Stimulated activated CD8-positive, alpha-beta memory T cell treated with anti-CD3 and anti-CD28 coated beads, Interleukin-15, amount 100 ng/mL, for 24 hours (primary cell): ENCODE measurements at places on chromosomes 6 and 20.

DNA sequence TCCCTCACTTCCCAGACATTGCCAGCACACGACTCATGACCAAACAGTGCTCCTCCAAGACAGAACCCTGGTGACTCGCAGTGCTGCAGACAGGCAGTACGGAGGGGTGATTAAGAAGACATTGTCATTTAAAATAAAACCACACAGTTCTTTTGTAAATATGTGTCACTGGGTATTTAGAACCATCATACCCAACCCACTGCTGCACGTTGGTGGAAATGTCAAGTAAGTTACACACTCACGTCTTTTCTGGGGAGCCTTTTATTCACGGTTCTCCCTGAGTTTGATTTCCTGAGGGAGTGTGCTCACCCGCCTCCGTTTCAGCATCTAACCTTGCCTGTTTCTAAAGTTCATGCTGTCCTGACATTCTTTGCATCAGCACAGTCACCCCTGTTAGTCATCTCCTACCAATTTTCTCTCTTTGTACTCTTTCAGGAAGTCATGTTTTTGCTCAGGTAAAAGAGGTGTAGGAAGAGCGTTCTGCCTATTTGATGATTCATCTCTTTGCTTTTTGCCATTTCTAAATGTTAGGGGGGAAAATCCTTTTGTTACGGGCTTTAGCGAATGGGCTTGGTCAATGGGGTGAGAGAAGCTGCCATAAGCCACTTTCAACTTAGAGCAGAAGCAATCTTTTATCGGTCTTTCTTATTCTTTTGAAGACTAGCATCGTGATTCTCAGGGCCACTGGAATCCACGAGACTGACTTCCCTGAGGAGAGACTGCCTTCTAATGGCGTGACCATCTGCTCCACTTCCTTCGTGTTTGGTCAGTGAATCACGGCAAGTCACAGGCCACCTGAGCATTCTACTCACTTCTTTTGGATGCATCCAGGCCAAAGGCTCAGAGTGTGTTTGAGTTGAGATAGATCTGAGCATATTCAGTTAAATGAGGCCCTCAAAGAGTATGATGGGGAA, 512.8 kb upstream of the JARID2 start:
- DNase-seq, result no peak

DNA sequence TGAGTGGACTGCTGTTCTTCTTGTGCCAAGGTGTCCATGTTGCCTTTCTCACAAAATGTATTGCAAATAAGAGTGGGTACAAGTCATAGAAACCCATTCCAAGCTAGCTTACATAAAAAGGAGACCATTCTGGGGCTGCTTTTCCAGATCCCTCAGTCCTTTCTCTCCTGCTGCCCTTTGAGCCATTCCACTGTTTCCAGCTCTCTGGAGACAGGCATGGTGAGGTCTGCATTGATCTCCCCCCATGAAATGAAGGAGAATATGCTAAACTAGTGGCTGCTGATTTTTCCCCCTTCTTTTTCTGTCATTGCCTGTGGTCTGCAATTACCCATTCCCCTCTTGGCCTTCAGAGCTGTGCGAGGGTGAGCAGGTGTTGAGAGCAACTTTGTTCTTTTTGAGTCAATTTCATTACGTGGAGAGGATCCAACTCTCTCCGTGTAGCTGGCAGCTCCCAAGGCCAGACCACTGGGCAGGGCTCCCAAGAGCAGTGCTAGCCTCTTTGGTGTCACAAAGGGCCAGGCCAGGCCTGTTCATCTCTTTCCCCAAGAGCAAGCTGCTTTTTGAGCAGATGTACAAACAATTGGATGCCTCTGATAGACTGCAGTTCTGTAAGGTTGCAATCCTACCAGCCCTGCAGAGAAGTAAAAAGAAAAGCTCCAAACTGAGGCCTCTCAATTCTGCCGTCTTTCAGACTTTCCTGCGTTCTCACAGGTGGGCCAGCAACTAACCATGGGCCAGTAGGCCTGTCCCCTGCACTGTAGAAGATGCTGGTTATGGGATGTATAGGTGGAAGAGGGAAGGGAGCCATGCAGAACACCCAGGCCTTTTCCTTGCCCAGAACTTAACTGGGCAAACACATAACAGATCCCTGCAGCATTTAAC, 96.1 kb upstream of the ARMC2 start:
- DNase-seq, result no peak

DNA sequence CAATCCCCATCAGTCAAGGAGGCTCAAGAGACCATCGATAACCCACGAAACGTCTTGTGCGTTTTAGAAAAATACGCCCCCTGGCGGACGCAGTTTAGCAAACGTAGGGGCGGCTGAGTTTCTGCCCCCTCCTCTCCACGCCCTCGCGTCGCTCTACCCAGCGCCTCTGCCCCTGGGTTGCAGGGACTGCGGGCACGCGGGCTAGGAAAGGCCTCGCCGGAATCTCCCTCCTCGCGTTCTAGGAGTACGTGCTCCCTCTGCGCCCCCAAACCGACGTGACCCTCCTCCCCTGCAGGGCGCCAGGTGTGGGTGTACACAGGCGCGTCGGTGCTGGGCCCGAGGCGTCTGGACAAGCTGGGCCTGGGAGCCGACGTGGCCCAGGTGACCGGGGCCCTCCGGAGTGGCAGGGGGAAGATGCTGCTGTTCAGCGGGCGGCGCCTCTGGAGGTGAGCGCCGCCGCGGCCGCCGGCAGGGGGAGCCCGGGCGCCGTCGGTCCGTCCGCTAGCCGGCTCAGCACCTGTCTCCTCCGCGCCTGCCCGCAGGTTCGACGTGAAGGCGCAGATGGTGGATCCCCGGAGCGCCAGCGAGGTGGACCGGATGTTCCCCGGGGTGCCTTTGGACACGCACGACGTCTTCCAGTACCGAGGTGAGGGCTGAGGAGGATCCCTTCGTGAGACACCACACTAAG, 5.3 kb downstream of the MMP9 start:
- no peak for DNase-seq

DNA sequence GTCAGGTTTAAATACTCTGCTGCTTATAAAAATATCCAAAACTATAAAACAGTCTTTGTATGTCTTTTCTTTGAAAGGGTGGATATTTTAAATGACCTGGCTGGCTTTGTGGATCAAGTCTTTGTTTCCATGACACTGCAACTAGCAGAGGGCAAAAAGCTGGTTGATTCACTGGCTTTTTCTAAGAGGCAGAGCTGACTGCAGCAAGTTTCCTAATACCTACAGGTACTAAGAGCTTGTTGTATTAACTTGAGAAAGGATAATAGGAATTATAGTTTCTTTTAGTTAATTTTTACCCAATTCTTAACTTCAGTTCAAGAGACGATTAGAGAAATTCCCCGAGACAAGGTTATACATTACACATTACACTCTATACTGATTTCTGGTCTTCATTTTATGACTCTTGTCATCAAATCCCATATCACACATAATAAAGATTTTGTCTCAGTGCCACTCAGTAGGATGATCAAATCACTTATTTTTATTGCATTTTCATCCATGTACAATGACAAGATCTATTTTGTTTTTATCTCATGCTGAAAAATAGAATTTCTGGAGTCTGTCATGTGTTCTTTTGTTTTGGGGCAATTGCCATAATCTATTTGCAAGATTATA, 120.1 kb upstream of the RIMS1 start:
- no peak for DNase-seq

GRCh38 chr6:91633374-91634111, 1046.7 kb upstream of the MAP3K7 start:
- DNase-seq, result no peak

DNA sequence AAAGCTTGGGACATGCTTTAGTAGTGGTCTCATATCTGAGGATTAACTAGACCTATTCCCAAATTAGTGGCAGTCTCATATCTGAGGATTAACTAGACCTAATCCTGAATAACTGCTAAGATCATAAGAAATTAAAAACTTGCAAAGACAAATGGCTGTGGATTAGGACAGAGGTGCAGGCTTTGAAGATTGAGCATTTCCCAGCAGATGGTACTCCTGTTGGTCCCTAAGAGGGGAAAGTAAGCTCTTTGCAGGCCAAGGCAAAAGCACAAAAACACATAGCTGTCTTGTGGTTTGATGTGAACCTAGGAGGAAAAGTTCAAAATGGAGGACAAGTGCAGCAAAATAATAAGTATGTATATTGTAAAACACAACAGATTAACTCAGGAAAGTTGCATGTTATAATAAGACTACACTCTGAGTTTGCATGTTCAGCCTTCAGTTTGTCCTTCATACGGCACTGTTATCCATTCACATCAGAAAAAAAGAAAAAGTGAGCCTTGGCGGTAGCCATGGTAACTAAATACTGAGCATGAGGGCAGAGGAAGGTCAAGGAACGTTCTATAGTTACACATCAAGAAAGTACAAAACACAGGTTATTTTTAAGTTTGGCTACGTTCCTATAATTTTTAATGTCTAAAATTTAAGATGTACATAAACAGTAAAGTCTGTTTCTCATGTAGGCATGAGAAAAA, 62.8 kb downstream of the FILIP1 start:
- no peak for DNase-seq

- no peak for DNase-seq
Observed at GRCh38 chr6:22145376-22145775, 151.5 kb downstream of the PRL start.

GRCh38 chr20:46089167-46089416, 670 bp downstream of the NCOA5 start:
- no peak for DNase-seq

DNA sequence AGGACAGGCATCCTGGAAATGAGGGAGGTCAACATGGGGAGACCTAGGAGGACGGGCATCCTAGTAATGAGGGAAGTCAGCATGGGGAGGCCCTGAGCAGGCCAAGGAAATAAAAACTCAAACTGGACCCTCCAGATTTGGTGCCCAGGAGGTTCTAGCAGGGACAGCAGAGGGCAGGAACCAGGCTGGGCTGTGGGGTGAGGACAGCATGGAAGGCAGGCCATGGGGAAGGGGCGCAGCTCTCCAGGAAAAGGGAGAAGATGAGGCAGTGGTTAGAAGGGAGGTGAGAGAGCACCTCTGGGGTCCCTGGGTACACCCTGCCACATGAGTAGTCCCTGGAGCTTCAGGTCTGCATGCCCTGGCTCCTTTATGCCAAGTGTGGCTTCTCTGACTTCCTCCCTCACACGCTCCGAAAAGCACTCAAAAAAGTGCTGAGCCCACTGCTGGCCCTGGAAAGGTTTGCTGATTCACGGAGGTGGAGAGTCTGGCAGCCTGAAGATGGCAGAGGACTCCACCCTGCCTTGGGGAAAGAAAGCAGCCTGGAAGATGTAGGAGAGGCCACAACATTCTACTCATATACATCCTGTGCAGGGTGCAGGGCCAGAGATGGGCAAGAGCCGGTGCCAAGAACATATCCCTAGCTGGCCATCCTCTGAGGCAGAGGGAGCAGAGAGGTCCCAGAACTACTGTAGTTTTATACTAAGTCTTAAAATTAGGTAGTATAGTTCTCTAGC, 154.9 kb downstream of the MRPL14 start:
- DNase-seq, result no peak

GRCh38 chr6:140830666-140831065, 1302.1 kb upstream of the GJE1 start:
- DNase-seq, result no peak

- no peak for DNase-seq
Observed at GRCh38 chr6:7258231-7258763, 54.7 kb downstream of the SSR1 start.

- no peak for DNase-seq
Observed at GRCh38 chr20:11217326-11218172, 543.8 kb upstream of the JAG1 start.

- no peak for DNase-seq
Observed at GRCh38 chr6:40854592-40854991, 184.4 kb downstream of the UNC5CL start.

DNA sequence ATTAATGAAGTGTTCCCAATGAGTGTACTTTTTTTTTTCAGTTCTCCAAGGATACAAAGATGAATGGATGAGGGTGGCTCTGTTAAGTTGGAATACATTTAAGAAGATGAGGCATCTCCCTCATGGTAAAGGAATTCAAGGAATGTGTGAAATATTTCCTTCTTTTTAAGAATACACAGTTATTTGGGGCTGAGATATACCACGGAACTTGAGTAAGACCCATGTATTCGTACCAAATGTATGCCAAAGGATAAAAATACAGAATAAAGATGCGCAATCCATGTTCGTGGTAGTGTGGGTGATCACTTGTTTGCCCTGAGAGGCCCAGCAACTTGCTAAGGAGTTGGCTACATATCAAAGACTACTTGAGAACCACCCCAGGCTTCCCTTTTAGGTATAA, 164.2 kb upstream of the TCF21 start:
- no peak for DNase-seq

DNA sequence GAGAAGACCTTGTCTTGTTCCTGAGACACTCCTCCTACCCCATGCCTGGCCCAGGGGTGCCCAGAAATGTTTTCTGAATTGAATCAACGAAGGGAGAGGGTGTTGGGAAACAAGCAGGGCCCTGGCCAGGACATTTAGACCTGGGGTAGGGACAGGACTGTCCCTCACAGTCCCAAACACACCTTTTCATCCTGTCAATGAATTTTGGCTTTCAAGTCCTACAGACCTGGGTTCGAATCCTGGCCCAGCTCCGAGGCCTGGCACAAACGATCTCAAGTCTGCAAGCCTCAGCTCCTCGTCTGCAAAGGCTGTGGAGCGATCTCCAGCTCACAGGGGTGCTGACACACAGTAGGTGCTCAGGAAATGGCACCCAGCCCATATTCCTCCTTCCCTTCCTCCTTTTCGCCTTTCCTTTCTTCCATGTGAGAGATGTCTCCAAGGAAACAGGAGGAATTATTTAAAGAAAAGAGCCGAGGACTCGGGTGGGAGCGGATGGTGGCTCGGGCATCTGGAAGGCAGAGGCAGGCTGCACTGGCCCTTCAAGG, 7.3 kb upstream of the DLGAP4 start:
- DNase-seq, result no peak

DNA sequence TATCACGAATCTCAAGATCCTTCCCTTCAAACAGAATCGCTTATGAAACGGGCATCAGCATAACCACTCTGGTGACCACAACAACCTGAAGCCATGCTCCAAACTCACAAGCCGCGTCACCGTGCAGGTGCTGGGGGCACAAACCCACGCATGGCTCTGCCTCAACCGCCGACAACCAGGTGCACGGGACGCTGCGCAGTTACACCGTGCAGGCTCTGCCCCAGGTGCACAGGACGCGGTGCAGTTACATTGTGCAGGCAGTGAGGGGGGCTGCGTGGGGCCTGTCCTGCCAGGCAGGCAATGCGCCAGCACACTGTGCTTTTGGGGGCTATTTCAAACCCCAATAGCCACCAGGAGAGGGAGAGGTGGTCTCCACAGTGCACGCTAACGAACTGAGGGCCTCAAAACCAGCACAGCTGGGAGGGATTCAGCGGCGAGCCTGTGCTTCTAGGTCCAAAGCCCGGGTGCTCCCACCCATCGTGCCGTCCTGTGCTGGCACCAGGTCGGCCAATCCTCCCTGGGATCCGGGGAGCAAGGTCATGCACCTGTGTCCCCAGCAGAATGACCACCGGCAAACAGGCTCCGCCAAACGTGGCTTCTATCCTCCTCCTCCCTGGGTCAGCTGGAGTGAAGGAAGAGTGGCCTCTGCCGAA, 35.8 kb downstream of the ZBTB46 start:
- no peak for DNase-seq
